ENCODE measurements at places on chromosomes 11 and 22. TPM values are rescaled to one million over a fixed set of nuclear protein-coding genes. Genes with fewer than 3 reads are reported as not detected.

The OR4D5 gene
- not detected for polyA plus RNA-seq

The SSTR3 gene
- 0.83 TPM for polyA plus RNA-seq

The TOM1 gene
- 33.0 TPM for polyA plus RNA-seq

The OR51B5 gene
- 0.69 TPM for polyA plus RNA-seq

The BEST1 gene
- 4.8 TPM for polyA plus RNA-seq

The IRF7 gene
- polyA plus RNA-seq, result 12.4 TPM

The SLC1A2 gene
- 0.64 TPM for polyA plus RNA-seq

The PRR33 gene
- 0.18 TPM for polyA plus RNA-seq

The CFAP300 gene
- 5.4 TPM for polyA plus RNA-seq

The FREY1 gene
- polyA plus RNA-seq, result 0.45 TPM

The WNT11 gene
- 15.7 TPM for polyA plus RNA-seq

The RBFOX2 gene
- 139 TPM for polyA plus RNA-seq

The SPTBN2 gene
- 57.2 TPM for polyA plus RNA-seq
